ENCODE measurements at places on chromosomes 6 and 20.

- DNase-seq, result no peak
Observed at GRCh38 chr6:142984386-142984785, 39.4 kb upstream of the HIVEP2 start.

DNA sequence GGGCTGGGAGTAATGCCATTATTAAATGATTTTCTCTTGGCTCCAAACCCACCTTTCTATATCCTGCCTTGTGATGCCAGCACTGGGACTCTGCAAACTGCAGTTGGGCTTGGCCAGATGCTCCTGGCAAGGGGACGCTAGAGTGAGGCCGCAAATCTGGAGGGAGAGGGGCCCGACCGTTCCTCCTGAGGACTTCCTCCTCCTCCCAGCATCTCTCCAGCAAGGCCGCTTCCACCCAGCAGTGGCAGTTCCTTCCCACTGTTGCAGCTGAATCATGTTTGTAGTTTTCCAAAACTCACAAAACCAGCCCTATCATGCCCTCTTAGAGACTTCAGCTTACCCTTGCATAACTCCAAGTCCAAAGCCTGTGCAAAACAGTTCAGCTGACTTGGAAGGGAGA lies 244.4 kb downstream of the FOXA2 start:
- DNase-seq, result no peak

- DNase-seq, result no peak
Observed at GRCh38 chr20:10786678-10787077, 112.9 kb upstream of the JAG1 start.

- DNase-seq, result peak; percentile 72
Observed at GRCh38 chr20:62808211-62808865, 3.7 kb downstream of the OGFR start.

DNA sequence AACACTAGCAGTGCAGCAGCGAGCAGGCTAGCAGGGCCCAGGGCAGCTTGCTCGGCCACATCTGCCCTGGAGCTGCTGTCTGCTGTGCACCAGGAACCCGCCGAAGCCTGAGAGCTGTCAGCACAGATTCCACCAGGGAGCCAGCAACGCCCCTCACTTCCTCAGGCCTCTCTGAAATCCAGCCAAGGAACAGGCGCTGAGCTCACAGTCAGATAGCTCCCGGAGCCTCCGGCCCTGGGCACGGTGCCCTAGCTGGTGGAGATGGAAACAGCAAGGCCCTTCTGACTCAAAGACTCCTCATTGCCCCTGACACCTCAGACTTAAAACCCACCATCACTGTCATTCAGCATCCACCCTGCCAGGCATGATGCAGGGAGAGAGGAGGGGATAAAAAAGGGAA lies 839.4 kb downstream of the MAFB start:
- no peak for DNase-seq

DNA sequence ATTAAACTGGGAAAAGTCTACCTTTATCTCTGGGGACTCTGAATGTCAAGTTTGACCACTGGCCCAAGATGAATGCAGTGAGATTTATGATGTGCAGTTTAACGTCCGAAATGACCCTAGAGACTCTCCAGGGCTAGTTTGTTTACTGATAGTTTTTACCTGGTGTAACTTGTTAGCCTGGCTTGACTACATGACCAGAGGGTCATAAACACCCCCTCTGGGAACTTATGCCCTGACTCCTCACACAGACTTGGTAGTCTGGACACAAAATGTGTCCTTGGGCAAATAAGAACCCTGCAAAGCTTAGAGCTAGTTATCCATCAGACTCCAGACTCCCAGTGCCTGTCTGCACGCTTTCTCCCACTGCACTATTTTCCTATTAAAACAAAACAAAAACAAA lies 606.5 kb downstream of the HACE1 start:
- DNase-seq, result no peak

DNA sequence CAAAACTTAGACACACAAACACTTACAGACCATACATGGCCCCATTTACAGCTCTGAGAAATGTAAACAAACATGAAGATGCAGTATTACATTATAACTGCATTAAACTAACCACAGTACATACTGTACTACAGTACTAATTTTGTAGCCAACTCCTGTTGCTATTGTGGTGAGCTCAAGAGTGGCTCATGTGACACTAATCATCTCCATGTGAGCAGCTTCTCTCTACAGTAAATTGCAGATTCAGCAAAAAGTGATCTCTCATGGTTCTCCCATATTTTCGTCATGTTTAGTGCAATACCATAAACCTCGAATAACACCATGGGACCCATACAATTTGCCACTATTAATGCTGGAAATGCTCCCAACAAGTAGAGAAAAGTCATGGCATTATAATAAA lies 860.4 kb downstream of the EPHA7 start:
- no peak for DNase-seq

- no peak for DNase-seq
Observed at GRCh38 chr6:29705389-29706231, 17.6 kb upstream of the HLA-F start.

GRCh38 chr6:31972709-31973350 lies 892 bp upstream of the DXO start:
- DNase-seq, result no peak

- DNase-seq, result no peak
Observed at GRCh38 chr20:2616634-2617033, 35.8 kb upstream of the NOP56 start.

DNA sequence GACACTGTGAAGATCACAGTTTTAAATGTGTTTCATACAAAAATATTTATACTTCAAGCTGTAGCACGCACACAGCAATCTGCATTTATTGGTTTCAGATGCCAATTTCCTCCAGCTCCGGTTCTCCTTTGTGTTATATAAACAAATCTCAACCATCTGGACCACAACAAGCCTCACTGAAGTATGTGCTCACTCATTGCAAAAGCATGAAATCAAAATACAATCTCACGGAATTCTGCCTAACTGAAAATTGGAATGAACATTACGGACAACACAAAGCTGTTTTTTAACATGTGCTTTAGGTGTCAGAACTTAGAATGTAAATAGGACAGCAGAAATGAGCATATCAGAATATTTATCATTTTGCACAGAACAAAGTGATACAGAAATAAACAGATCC lies 38.0 kb downstream of the RCAN2 start:
- no peak for DNase-seq

DNA sequence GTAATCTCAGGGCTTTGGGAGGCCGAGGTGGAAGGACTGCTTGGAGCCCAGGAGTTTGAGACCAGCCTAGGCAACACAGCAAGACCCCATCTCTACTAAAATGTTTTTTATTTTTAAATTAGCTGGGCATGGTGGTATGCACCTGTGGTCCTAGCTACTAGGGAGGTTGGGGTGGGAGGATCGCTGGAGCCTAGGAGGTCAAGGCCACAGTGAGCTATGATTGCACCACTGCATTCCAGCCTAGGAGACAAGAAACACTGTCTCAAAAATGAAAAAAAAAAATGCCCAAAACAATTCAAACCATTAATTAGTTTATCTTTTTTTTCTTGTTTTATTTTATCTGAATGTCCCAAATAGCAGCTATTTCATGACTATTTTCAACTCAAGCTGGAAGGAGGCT lies 85.8 kb downstream of the GMPR start:
- DNase-seq, result no peak

- DNase-seq, result no peak
Observed at GRCh38 chr6:99612551-99613408, 6.1 kb downstream of the PRDM13 start.

GRCh38 chr6:88963139-88964090 lies at the start of gene RNGTT:
TSS of gene RNGTT (minus strand) at chr6:88963618. CDS start at chr6:88963409, 209 bp downstream.
- DNase-seq, result peak; percentile 98

- no peak for DNase-seq
Observed at GRCh38 chr20:50584687-50585086, 74.5 kb downstream of the PTPN1 start.

DNA sequence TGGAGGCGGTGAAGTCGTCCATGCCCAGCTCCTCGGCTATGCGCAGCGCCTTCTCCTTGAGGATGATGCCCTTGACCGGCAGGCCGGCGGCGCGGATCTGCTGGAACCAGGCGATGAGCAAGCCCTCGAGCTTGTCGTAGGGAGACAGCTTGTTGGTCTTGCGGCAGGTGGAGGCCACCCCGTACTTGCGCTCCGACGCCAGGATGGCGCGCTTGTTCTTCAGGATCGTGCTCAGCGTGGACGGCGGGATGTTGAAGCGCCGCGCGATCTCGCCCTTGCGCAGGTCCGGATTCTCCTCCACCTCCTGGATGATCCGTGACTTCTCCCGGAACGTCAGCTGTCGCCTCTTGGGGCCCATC lies 435 bp downstream of the CENPB start:
- DNase-seq, result no peak

DNA sequence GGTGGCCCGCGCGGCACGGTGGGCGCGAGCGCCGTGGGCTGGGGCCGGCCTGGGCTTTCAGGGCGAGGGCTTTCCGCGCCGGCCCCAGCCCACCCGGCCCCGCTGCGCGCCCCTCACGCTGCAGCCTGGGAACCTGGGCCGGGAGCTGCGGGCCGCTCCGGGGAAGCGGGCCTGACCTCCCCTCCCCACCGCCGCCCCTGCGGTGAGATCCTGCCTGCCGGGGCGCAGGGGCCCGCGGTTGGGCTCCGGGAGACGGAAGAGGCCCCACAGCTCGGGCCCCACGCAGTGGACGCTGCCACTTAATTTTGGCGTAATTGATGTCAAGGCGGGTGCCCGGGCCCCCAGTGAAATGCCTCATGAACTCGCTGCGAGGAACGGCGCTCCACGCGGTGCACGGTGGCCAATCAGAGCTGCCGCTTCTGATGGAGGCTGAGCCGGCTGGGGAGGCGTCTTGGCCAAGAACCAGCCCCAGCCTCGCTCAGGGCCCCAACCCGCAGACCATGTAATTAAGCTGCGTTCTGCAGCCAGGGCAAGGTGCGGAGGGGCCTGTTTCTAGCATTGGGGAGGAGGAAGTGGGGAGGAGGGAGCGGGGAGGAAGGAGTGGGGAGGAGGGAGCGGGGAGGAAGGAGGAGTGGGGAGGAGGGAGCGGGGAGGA lies 96.1 kb upstream of the BHLHE23 start:
- DNase-seq, result peak; percentile 61

- DNase-seq, result no peak
Observed at GRCh38 chr6:37077191-37077904, 71.9 kb downstream of the FGD2 start.

GRCh38 chr20:23003077-23003635 lies 32.0 kb upstream of the SSTR4 start:
- DNase-seq, result no peak

GRCh38 chr6:158033751-158034702 lies 52.4 kb downstream of the SYNJ2 start:
- no peak for DNase-seq

DNA sequence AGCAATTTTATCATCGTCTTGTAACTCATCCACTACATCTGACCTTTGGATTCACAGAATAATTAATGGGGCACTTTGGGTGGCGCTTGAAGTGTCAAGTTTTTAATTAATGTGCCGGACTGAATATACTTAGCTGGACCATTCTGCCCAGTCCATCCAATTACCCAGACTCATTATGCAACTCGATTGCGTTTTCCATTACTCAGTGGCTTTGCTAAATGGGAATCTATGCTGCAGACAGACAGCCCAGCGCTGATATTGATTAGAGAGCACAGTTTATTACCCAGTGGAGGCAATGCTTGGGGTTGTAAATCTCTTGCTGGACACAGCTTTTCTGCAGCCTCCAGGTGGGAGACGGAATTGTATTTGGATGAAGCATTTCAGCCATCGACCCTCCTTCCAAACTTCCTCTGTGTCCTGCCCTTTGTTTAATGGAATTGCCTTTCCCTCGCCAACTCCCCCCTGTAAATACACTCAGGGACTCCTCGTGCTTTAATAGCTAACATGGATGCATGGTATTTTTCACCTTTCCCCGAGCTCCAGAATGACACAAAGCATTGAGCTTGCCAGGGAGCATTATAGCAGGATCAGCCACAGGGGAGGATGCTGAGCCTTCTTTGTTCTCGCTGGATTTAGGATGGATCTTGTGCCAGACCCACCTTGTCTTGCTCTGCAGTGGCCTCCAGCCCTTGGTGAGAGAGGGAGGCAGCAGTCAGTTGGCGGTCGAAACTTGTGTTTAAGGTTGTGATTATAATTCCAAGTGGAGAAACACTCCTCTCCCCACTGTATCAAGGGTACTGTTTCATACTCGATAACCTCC lies 59.7 kb downstream of the EDN3 start:
- DNase-seq, result no peak

GRCh38 chr6:92847988-92848387 lies 571.4 kb downstream of the EPHA7 start:
- DNase-seq, result no peak

- DNase-seq, result no peak
Observed at GRCh38 chr20:43993560-43993959, 78.9 kb downstream of the TOX2 start.

- DNase-seq, result peak; percentile 2
Observed at GRCh38 chr6:24520929-24521546, 26.3 kb downstream of the ALDH5A1 start.

DNA sequence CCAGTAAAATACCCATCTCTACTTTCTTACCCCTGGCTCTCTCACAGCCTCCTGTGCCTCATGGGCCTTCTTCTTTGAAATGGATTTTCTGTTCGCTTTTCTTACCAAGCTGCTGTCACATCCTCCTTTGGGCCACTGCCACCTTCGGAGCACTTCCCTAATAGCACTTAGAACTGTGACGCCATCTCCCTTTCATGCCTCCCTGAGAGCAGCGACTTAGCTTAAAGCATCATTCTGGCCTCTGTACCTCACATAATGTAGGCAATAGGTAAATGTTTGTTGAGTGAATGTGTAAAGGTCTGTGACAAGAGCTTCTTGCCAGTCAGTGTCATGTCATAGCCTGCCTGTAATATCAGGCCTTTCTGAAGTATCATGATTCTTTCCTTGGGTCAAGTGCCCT lies 78.8 kb downstream of the ADGRG6 start:
- no peak for DNase-seq

DNA sequence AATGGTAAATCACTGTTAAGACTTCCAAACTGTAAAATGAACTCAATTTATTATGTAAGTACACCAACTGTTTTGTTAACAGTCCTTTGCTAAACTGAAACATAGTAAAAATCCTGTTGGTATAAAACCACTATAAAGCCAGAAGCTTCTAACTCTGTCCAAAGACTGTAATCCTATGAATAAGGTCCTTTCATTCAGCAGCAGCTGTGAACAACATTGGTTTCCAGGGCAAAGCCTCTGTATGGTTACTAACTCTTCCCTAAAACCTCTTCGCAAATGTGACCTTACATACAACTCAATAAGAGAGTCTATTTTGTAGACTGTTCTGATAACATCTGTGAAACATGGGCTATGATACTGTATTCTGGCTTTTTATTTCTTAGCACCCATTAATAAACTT lies 40.1 kb downstream of the NUP153 start:
- DNase-seq, result no peak

GRCh38 chr6:43516367-43516696 lies 394 bp downstream of the YIPF3 start:
- DNase-seq, result no peak
